Lower leg skin (tissue), 4 donors: ENCODE measurements at places on chromosomes 4 and X. TPM values are rescaled to one million over a fixed set of nuclear protein-coding genes. Genes with fewer than 3 reads are reported as not detected.

GRCh38 chr4:145446184-145446583 lies 35.5 kb upstream of the SMAD1 start:
- no peak for DNase-seq

- no peak for DNase-seq
Observed at GRCh38 chr4:185192059-185192458, 11.7 kb downstream of the CFAP97 start.

DNA sequence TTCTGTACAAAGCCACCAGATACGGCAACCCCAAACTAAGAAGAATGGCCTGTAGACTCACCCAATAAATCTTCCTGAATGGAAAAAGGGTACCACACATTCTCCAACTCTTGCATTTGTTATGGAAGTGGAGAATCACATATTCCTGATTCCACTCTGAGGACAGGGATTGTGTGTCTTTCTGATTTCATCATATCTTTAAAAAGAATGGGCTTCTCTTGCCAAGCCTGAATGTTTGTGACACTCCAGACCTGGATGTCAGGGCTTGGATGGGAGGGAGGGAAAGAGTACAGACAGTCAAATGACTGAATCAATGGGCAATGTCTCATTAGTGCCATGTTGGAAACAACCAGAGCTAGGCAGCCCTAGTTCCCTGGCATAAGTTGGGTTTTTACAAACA lies 77.4 kb downstream of the PLAC1 start:
- no peak for DNase-seq

DNA sequence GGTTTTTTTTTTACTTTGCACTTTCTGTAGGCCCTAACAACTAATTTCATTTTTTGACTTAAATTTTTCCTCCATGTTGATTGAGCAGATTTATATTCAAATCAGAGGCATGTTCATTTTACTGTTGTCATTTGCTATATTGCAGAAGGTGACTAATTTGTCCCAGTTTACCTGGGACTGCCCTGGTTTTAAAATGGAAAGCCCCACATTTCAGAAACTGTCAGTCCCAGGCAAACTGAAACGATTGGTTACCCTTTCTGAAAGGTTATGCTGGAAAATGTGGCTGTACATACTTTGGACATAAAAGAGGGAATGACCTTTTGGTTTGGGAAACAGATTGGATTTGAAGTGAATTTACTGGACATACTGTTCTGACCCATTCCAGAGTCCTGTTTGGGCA lies 160.0 kb downstream of the SPCS3 start:
- no peak for DNase-seq

DNA sequence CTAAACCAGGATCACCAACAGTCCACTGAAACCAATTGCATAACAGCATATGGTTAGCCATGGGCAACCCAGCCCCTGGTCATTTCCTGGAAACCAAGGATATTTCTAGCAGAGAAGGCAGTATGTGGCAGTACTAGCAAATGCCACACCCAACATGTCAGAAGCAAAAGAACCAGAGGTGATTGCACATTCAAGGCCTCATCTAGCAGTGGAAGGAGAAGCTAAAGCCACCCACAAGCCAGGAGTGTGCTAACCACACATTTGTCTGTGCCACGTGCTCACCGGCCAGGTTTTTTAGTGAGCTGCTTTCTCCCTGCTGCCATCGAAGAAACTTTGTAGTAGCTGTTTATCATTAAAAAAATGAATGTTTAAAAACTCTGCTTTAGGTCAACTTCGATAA lies 42.0 kb downstream of the TEC start:
- DNase-seq: no peak

DNA sequence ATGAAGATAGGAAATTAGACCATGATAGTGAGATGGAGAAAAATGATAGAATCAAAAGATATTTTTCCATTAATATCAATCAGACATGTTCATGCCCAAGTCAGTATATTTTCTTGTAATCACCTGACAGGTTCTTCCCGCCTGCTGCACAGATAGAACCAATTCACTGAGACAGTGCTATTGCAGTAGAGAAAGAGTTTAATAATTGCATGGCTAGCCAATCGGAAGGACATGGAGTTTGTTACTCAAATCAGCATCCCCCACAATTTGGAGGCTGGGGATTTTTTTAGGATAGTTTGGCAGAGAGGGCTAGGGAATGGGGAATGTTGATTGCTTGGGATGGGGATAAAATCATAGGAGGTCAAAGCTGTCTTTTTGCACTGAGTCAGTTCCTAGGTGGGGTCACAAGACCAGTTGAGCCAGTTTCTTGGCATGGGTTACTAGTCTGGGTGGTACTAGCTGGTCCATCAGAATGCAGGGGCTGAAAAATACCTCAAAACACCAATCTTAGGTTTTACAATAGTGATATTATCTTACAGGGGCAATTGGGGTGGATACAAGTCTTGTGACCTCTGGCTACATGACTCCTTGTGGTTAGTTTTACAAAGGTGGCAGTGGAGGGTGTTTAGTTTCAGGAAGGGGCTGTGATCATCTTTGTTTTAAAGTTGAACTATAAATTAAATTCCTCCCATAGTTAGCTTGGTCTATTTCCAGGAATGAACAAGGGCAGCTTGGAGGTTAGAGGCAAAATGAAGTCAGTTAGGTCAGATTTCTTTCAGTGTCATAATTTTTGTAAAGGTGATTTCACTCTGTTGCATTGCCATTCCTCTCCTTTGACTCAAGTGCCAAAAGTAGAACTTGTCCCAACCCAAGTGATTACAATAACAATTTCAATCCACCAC lies 100.3 kb upstream of the PDE5A start:
- DNase-seq: no peak

The KIF4A gene
- 1.8 TPM for total RNA-seq

The ANK2 gene
- total RNA-seq: 20.1 TPM

The SORCS2 gene
- total RNA-seq: 1.5 TPM

The GPR173 gene
- total RNA-seq: 0.47 TPM

The SRPX gene
- 13.4 TPM for total RNA-seq
